Uterine smooth muscle cell (primary cell): ENCODE measurements at places on chromosomes 12 and 14. TPM values are rescaled to one million over a fixed set of nuclear protein-coding genes. Genes with fewer than 3 reads are reported as not detected.

TTLL5 gene
- 25.3 and 25.6 TPM in 2 replicates for total RNA-seq

KRT71 gene
- not detected in 2 replicates for total RNA-seq

GLRX5 gene
- 36.1 and 56.8 TPM in 2 replicates for total RNA-seq

SLC2A14 gene
- 0.11 and 1.1 TPM in 2 replicates for total RNA-seq

MMP14 gene
- 519 and 576 TPM in 2 replicates for total RNA-seq

KNTC1 gene
- 29.0 and 87.0 TPM in 2 replicates for total RNA-seq

LRCOL1 gene
- 0.33 and 0.37 TPM in 2 replicates for total RNA-seq

ZC2HC1C gene
- 1.8 and 1.9 TPM in 2 replicates for total RNA-seq

SRRM4 gene
- total RNA-seq = under 0.01 TPM in 1 of 2 replicates, not detected in the other

TC2N gene
- total RNA-seq = 0.77 and 1.4 TPM in 2 replicates

LIMA1 gene
- total RNA-seq = 89.0 and 96.9 TPM in 2 replicates

NGB gene
- total RNA-seq = not detected in 2 replicates

TAS2R9 gene
- total RNA-seq = 0.12 TPM in 1 of 2 replicates, not detected in the other

WSCD2 gene
- total RNA-seq = not detected in 2 replicates

KLRD1 gene
- total RNA-seq = 0.25 TPM in 1 of 2 replicates, not detected in the other

KRT6C gene
- not detected in 2 replicates for total RNA-seq
